ENCODE measurements at places on chromosomes 6 and 20. TPM values are rescaled to one million over a fixed set of nuclear protein-coding genes. Genes with fewer than 3 reads are reported as not detected.

HDGFL1 gene
- total RNA-seq: not detected

DYNLT1 gene
- 35.0 TPM for total RNA-seq

SLC44A4 gene
- 0.81 TPM for total RNA-seq

SMOC2 gene
- under 0.01 TPM for total RNA-seq

GRCh38 chr20:43294031-43294430 is 104.3 kb upstream of the PTPRT start:
- no peak for DNase-seq

GRCh38 chr6:21186479-21187055 is 407.0 kb upstream of the SOX4 start:
- DNase-seq: no peak

DNA sequence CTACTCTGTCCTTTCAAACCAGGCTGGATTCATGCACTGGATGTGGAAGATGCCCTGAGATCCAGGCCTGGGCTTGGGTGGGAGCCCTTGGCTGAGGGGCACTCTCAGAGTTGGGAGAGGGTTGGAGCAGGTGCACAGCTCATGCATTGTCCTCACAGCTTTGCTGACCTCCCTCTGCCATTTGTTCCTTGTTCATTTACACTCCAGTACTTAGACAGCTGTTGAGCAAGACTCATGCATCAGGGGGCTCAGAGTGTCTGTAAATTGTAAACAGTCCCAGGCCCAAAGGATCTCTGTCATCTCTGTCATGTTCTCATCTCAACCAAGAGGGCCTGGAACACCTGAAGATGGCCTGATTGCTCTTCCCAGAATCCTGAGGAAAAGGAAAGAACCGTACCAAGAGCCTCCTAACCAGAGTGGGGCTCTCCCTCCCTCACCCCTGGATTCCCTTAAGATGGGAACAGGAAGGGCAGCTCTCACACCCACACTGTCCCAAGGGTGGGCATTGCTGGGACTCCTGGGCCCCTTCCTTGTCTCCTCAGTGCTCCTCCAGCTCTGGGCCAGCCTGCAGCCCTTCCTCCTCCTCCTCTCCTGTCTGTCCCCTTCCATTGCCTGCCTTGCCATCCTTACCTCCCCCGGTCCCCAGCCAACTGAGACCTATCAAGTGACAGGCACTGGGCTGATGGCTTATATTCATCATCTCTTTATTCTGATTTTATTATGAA is 132.9 kb downstream of the FOXO3 start:
- DNase-seq: no peak

GRCh38 chr6:157283330-157283898 is 39.9 kb downstream of the TMEM242 start:
- no peak for DNase-seq

- DNase-seq: no peak
Observed at GRCh38 chr20:54263116-54263690, 55.3 kb downstream of the PFDN4 start.

DNA sequence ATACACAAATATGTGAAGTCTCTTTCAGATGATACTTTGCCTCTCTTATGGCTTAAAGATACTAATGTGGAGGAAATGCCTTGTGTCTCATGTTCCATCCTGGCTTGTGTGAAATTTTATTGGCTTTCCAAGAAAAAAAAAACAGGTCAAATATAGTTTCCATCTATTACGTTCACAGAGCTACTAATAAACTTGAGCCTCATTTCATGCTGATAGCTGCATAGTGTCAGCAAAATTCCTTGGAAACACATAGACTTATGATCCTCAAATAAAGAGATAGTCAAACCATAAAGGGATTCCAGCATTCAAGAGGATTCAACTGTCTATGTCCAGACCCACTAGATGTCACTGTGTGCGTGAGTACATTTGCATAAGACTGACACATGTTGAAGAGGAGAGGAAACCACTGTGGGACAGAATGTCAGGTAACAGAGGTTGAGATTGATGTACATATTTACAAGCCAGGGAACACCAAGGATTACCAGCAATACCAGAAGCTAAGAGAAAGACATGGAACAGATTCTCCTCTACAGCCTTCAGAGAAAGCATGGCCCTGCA is 266.6 kb downstream of the COL12A1 start:
- DNase-seq: no peak

DNA sequence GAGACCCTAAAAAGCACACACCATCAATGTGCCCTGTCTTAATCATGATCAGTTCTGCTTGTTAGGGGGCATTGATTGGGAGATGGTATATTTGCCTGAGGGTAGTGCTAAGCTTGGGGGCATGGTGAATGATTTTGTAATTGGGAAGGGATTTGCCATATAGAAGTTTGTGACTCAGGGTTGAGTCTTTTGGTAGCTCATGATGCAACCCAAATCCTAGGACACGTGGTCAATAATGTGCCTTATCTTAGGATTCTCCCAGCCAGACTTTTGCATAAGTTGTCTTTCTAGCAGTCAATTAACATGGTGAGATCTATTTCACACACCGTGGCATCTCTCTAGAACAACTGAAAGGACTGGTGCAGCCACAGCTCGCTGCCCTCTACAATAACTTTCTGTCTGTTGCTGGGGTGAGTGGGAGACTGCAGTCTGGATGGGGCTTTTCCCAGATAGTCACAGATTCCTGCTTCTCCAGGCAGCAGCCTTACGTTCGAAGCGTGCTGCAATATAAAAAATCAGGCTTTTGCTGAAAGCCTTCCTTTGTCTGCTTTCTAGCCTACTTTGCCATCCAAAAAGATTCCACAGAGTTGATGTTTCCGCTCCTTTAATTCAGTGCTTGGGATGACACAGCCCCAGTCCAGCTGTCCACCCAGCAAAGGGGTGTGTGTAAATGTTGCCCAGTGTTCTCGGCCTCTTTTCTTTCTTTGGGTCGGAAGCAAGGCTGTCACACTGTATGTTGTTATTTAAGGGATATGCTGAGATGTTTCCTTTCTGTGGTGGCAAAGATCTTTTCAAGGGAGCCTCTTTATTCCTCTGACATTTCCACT is 58.9 kb downstream of the ID4 start:
- no peak for DNase-seq

- no peak for DNase-seq
Observed at GRCh38 chr20:59718751-59719150, 114.4 kb downstream of the PHACTR3 start.

GRCh38 chr6:66103954-66104353 is 396.9 kb upstream of the EYS start:
- DNase-seq: no peak

GRCh38 chr6:47419621-47420020 is 58.0 kb upstream of the CD2AP start:
- DNase-seq: no peak

GRCh38 chr6:170050591-170051041 is 240.3 kb downstream of the DLL1 start:
- no peak for DNase-seq

DNA sequence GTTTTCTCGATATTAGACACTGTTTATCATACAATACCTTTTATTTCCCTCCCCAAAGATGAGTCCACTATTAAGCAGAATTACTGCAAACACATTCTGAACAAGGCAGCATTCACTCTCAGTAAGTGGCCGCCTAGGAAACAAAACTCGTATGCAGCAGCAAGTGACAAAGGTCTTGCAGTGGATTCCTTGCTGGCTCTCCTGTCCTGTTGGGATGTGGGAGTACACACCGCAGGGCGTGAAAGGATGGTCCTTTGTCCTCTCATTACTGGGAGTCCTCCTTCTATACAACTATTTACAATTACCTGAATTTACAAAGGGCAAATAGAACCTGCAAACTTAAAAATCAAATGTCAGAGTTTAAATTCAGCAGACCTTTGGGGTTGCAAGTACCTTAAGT is 16.1 kb downstream of the CTCFL start:
- DNase-seq: no peak
